ENCODE measurements at places on chromosomes 7 and 10. TPM values are rescaled to one million over a fixed set of nuclear protein-coding genes. Genes with fewer than 3 reads are reported as not detected.

STRIP2 gene
- 79.4 TPM for total RNA-seq

ANKRD1 gene
- total RNA-seq: not detected

GNG11 gene
- not detected for total RNA-seq

- DNase-seq: no peak
These were observed 226.1 kb downstream of the GLRX3 start for GRCh38 chr10:130362308-130362761.

DNA sequence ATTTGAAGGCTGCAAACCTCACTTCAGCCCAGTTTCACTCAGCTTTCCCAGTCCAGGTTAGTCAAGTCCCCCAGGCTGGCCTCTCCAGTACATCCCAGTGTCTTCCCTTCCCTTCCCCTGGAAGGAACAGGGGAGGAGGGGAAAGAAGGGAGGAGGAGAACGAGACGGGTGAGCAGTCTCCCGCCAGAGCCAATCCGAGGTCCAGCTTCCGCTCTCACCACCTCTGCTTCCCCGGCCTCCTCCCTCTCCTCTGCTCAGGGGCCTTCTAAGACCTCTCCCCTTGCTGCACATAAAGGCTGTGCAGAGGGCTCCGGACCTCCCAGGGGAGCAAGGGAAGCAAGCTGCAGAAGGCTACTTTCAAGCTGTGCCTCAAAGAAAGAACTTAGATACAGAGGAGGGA lies 4.1 kb downstream of the ATG9B start:
- no peak for DNase-seq

DNA sequence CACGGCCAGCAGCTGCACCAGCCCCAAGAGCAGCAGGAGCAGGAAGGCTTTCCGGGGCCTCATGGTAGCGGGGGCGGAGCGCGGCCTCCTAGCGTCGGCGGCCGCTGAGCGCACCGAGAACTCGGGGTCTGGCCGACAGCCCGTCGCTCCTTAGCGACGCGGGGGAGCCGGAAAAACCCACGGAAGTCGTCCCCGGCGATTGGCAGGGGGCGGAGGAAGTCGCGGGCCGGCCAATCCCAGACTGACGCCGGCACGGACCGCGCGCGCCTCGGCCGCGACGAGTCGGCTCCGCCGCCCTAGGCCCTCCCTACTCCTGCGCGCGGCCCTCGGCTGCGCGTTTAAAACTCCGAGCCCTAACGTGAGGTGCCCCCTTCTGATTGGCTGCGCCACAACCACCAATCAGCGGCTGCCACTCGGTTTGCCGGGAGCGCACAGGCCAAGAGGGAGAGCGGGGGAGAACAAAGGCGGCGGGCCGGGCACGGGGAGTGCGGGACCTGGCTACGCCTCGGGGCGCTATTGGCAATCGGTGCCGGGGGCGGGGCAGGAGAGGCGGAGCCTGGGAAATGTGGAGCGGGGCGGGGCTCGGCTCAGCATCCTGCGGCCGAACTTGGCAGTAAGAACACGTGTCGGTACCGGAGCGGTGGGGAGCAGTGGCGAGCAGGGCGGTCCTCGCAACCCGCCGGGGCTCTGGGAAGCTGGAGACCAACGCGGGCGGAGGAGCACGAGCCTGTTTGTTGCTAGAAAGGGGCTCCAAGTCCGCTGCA lies at the start of gene PDIA4:
Gene PDIA4 (minus strand): TSS at position 160 of the 764 bp plus-strand sequence. CDS start 97 bp downstream, at position 63.
- DNase-seq: peak; percentile 100

- no peak for DNase-seq
These were observed 53.0 kb downstream of the C1GALT1 start for GRCh38 chr7:7235347-7235746.

GRCh38 chr10:132237871-132238270 lies 51.1 kb downstream of the DPYSL4 start:
- DNase-seq: no peak

- DNase-seq: no peak
These were observed at the start of gene RHOBTB1 for GRCh38 chr10:60944058-60944909. TSS of gene RHOBTB1 (minus strand) at chr10:60944185. CDS start at chr10:60911542, 32,643 bp downstream.

DNA sequence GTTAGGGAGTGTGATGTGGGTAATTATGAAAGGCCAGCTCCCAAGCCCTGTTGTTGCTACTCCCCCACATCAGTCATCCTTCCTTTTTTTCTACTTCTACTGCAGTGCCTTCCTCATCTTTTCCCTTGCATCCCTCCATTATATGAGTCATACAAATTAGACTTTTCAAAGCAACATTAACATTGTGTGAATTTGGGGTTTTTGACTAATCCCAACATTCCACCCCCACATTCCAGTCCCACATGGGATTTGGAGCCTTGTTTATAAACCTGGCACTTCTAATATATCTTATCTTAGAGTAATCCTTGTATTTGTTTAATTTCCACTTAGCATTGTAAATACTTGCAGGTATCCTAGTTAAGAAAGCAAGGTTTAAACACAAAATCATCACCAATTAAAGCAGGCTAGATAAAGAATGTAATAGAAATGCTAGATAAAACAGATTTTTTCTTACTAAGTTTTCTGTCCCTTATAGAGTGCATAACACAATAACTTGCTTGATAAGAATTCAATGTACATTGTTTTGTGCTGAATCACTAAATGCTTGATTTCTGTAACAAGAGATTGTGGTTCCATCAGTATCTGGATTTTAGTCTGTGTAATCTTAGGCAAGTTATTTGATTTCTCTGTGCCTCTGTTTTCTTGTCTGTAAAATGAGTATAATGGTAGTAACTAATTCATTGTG lies 165.8 kb downstream of the CFTR start:
- no peak for DNase-seq

DNA sequence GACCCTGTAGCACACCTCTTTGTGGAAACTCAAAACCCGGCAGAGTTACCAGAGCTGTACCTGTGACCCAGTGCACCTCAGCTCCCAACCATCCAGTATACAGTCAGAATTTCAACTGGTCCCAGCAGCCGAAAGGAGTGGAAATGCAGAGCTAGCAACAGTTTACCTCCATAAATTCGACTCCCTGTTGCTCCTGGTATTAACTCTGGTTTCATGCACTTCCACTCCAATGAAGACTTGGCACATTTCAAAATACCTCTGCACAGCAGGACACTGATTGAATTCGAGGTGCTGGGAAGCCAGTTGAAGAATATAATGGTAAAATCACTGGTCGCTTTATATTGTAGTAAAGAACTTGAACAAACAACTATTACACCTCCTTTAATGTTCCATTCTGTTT lies 17.9 kb upstream of the TIAL1 start:
- DNase-seq: no peak

DNA sequence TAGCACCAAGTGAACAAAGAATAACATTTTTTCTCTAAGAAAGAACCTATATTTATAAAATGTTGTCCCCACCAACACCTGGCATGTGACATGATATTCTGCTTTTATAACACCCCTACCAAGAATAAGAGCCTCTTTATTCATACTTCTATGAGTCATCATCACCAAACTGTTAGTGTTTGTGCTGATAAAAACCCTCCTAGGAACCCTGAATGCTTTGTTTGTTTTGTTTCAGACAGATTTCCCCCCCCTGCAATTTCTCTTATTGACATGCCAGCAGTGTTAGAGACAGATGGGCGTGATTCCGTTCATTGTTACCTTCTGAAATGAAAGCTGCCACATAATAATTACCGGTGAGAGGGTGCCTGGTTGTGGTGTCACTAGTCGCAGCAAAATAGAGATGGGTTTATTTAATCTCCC lies 651.1 kb downstream of the SORCS1 start:
- no peak for DNase-seq

- DNase-seq: no peak
These were observed 22.7 kb downstream of the FAM53B start for GRCh38 chr10:124721330-124722045.

DNA sequence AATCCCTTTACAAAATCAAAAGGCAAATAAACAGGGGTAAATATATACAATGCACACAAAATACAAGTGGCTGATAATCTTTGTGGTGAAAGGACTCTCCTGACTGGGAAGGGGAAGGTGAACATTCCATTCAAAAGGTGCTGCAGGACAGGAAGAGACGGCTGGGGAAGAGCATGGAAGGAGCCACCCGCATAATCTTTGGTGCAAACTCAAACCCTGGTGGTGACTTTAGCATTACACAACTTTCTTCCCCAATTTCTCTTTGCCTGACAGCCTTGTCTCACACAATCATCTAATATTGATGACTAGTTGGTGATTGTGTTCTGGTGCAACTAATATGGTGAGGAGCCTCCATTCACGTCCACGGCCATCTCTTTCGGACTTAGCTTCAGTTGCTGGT lies 117.0 kb upstream of the EGFR start:
- no peak for DNase-seq

DNA sequence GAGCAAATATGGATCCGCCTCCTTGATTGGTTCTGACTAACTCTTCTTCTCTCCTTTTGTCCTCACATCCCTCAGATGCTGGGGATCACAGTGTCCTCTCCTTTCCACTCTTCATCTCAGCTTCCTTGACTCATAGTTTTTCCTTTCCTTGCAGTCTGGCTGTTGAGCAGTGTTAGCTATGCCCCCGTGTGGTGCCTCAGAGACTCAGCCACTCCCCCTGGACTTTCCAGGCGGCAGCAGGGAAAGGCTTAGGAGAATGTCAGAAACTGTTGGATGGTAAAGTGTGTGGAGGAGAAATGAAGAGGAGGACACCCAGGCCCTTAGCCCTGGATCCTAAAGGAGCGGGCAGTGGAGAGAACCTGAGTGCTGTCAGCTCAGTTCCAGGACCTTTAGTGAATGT lies 267.5 kb downstream of the CELF2 start:
- no peak for DNase-seq

GRCh38 chr10:17075533-17076359 lies 53.9 kb downstream of the CUBN start:
- DNase-seq: no peak

DNA sequence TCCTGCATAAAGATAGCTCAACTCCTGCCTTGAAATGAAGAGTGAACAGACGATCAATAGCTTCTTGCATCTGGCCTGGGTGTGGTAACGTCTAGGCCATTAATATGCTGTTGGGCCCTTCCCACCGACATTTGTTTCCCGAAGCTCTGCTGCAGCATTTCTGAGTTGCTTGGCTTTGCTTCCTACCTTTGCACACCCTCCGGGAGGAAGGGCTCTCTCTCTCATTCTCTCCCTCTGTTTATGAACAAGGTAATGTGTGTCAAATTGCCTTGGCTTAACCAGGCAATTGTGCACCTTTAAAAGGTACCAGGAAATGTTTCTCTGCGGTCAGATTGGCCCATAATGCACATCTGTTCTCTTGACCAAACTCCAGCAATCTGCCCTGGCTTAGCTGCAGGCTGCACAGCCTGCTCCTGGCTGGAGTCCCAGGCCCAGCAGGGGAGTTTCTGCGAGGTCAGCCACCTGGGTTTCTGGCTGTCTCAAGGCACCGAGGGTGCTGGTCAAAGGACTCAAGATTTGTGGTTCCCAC lies 223.7 kb downstream of the SNX10 start:
- no peak for DNase-seq

GRCh38 chr7:23349484-23350157 lies 50.5 kb downstream of the MALSU1 start:
- DNase-seq: no peak

DNA sequence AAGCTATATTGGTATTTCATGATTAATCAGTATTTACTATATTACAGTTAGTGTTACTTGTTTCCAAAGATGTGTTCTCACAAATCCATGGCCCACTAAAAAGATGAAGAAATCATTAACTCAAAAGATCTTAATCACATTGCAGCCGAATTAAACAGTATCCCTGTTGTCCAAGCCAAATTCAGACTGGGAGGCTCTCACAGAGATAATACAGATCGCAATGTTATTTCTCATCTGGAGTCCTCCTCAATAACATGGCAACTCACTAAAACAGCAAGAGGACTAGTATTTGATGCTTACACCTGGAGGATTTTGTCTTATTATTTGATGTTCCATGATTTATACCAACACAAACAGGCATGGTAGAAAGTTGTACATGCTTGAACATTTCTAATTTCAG lies 23.4 kb downstream of the CYP51A1 start:
- no peak for DNase-seq

GRCh38 chr10:76113952-76114351 lies 682.5 kb downstream of the LRMDA start:
- no peak for DNase-seq

DNA sequence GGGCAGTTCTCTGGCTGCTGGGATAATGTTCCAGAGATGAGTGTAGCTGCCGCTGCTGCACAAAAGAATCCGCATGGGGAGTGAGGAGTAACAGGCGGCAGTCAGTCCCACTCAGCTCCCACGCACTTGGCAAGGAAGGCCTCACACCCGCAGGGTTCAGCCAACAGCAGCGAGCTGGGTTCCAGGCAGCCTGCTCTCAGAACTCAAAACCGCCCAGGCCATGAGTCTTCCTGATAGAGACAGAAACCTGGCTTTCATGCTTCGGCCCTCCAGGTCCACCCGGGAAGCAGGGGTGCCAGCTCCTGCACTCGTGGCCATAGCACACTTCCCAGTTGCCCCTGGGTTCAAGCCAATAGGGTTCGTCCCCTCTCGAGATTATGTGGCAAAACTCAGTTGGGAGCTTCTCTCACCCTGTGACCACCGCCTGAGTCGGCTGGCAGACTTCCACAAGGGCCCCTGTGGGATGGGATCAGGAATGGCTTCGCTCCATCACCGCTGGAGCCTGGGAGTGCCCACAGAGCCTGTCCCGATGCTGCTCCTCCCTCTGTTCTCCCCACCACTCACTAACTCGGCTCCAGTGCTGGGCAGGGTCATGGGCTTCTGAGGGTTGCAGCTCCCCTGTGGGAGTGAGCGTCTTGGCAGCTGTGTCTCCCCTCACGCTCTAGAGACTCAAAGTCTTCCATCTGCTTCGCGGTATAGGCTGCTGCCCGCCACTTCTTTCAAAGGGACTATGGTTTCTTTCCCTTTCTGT lies 20.6 kb downstream of the CLRN3 start:
- no peak for DNase-seq

- no peak for DNase-seq
These were observed 24.3 kb upstream of the OPN4 start for GRCh38 chr10:86630079-86630478.

Data from activated T-helper 1 cell treated with anti-CD3 and anti-CD28 coated beads, Interleukin-12 subunit alpha, Interleukin-12 subunit beta, Interleukin-2, Interleukin-4 antibody, amounts not matched to agents 30 ng/mL and 10 ng/mL and 1 ng/mL, durations not matched to agents 14 hours and 24 hours and 36 hours (primary cell).